ENCODE measurements at places on chromosomes 4 and X.

- DNase-seq = no peak
Observed at GRCh38 chr4:163193717-163194116, 27.0 kb upstream of the NAF1 start.

DNA sequence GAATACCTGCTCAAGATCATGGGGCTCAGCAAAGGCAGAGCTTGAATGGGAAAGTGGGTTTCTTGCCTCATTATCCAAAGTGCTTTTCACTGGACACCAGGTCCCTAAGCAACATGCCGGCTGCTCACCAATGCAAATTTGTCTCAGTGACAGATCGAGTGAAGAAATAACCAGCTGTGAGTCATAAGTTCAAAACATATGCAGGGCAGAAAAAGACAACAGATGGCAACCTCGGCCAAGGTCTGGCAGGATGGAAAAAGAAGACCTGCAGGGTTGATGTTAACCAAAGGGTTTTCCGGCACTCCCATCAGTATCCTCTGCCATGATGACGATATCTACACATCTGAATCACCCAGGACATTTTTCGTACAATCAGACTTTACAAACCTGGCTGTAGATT is 124.1 kb downstream of the AFAP1 start:
- no peak for DNase-seq

- DNase-seq = no peak
Observed at GRCh38 chr4:13577660-13578059, 33.4 kb upstream of the NKX3-2 start.

- DNase-seq = no peak
Observed at GRCh38 chrX:145832796-145833195, 15.2 kb downstream of the SLITRK2 start.

GRCh38 chr4:54038056-54038455 is 26.3 kb downstream of the CHIC2 start:
- DNase-seq = no peak

DNA sequence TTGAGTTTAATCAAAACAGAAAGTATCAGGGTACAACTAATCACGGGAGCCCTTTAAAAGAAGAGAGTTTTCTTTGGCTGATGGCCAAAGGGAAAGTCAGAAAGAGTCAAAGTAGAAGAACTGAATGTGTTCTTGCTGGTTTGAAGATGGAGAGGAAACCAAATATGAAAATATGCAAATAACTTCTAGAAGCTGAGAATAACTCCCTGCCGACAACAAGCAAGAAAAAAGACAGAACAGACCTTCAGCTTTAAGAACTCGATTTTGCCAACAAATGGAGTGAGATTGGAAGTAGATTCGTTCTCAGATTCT is 903.8 kb downstream of the STIM2 start:
- DNase-seq = no peak

GRCh38 chr4:140096483-140096861 is 57.5 kb downstream of the MAML3 start:
- no peak for DNase-seq

DNA sequence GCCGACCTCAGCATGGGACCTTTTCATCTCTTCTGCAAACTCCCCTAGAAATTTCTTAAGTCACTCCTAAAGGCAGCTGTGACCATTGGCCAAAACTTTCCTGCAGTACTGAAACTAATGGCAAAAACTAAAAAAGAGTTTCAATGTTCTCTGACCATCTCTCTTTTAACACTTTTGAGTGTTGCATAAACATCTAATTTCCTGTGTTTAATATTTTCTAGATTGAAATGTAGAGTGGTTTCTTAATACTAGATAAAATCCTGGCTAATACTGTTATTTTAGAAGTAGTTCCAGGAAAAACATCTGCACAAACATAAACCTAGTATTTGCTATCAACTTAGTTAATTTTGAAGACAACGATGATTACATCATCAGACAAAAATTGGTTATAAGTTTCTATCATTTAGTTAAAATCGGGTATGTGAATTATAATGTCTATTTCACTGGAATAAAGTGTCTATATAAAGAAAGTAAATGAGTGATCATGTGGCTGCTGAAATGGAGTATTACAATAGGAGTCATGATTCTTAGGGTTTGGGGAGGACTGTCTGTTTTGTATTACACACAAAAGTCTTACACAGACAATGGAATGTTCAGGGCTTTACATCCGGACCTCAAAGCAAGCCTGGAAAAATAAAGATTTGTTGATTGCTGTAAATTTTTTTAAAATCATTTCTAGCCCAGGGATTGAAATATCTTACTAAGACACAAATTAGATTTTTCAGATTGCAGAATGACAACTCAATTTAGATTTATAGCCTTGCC is 1323.4 kb downstream of the C4orf33 start:
- DNase-seq = no peak

DNA sequence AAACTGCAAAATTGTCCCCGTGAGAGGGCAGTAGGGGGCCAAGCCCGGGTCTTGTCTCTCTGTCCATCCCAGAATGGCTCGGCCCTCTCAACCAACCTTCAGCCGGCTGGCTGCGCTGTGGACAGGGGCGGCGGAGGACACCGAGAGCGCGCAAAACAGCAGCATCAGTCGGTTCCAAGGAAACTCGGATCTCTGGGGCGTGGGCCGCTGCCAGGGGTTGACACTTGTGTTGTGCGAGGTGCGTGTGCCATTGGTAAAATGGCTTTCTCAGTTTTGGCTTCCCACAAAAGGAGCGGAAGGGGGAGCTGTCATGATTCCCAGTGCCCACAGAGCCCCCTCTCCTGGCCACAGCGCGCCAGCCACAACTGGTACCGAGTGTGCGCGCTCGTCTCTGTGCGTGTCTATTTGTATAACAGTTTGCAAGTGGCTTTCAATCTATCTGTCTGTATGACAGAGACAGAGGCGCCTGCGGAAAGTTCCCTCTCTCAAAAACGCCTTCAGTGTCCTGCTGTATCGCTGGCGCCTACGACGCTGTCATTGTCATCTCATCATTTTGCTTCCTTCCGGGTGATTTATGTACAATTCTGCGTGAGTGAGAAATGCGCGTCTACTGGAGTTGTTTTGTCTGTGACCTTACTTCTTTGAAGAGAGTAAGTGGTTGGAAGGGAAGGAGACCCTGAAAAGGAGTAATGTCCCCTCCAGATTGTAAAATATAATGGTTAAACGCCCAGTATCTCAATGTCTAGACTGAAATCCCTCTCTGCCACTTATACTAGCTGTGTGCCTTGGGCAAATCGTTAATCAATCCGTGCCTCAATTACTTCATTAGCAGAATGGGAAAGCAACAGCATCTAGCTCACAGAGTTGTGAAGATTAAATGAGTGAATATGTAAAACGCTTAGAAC is 1.8 kb downstream of the DKK2 start:
- peak; percentile 86 for DNase-seq

- DNase-seq = no peak
Observed at GRCh38 chr4:20266215-20267082, 14.7 kb downstream of the SLIT2 start.
